Frontal cortex (tissue), 4 donors: ENCODE measurements at places on chromosomes 4 and X. TPM values are rescaled to one million over a fixed set of nuclear protein-coding genes. Genes with fewer than 3 reads are reported as not detected.

GRCh38 chrX:129843209-129843458 lies 552 bp downstream of the ZDHHC9 start:
- DNase-seq, result no peak

Gene SRPX2
- total RNA-seq, result 0.41 TPM

DNA sequence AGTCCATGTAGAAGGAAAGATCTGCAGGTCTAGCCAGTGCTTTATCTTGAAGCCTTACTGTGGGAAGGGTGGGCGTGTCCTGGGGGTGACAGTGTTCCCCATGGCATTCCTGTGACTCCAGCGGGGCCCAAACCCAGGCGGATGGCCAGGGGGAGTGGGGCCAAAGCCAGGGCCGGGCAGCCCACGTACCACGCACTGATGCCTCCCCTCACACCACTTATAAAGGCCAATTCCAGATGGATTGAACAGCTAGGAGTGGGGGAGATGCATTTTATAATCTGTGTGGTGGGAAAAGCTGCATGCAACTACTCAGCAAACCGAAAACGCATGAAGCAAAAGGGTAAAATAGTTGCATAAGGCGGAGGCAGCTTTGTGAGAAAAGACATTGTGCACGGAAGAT lies 36.4 kb downstream of the NELFA start:
- no peak for DNase-seq

Gene GPR50
- total RNA-seq, result not detected

DNA sequence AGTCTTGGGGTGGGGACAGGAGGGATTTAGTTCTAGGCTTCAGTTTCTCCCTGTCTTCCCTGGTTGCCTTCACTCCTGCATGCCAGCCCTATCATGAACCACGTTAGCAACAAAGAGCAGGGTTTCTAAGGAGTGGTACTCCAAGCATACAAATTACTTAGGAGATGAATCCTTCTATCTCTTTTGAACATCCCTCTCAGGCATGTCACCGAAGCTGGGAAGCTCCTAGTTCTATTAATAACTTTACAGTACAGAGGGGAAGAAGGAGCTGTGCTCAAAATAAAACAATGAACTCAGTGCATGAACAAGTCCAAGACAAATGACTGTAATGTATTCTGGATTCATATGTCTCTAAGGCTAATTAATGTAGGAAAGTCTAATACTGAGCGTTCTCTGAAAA lies 450.6 kb upstream of the RASGEF1B start:
- DNase-seq, result no peak
